ENCODE measurements at places on chromosomes 1 and 21. TPM values are rescaled to one million over a fixed set of nuclear protein-coding genes. Genes with fewer than 3 reads are reported as not detected.
A peak's percentile ranks its signal among the peaks of the same experiment; 100 is the strongest.

The TCHH gene
- not detected for total RNA-seq

The FALEC gene
- not detected for total RNA-seq

The INSRR gene
- total RNA-seq: 0.08 TPM

The NBPF8 gene
- total RNA-seq: 21.0 TPM

The DNASE2B gene
- not detected for total RNA-seq

GRCh38 chr1:47627016-47627415 lies 189.2 kb downstream of the FOXD2 start:
- no peaks in the 10 kb centered on the region for H3K36me3 ChIP-seq
- DNase-seq: peak; percentile 57
- H3K4me1 ChIP-seq: no peaks in the 10 kb centered on the region
- no peak overlapping the region for H3K27ac ChIP-seq
- H3K4me3 ChIP-seq: no peak overlapping the region

DNA sequence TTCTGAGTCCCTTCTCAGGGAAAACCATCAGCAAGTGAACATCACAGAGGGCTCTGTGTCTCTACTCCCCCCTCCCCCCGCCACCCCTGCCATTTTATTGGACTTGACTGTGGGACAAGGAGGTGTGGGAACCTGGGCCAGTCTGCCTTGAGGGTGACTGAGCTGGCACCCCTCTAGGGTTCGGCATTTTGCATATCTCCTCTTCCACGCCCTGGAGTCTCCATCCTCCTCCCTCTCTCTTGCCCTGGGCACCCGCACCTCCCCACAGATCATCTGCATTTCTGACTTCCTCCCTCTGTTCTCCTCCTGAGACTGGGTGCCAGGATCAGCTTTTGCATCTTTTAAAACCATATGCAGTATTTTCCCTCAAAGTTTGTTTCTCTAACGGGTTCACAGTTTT lies 107.1 kb upstream of the ERRFI1 start:
- no peaks in the 10 kb centered on the region for H3K36me3 ChIP-seq
- DNase-seq: no peak
- peak overlapping the region; percentile 3 for H3K4me3 ChIP-seq

- no peak for DNase-seq
- H3K27me3 ChIP-seq: no peaks in the 10 kb centered on the region
- H3K36me3 ChIP-seq: peaks cover 24% of the 10 kb centered on the region
- H3K4me1 ChIP-seq: no peaks in the 10 kb centered on the region
These were observed 35.4 kb upstream of the LHX4 start for GRCh38 chr1:180194546-180195207.

GRCh38 chr1:192600275-192600674 lies 24.7 kb downstream of the RGS1 start:
- no peaks in the 10 kb centered on the region for H3K36me3 ChIP-seq
- no peak overlapping the region for H3K27ac ChIP-seq
- H3K27me3 ChIP-seq: no peaks in the 10 kb centered on the region
- no peak for DNase-seq

DNA sequence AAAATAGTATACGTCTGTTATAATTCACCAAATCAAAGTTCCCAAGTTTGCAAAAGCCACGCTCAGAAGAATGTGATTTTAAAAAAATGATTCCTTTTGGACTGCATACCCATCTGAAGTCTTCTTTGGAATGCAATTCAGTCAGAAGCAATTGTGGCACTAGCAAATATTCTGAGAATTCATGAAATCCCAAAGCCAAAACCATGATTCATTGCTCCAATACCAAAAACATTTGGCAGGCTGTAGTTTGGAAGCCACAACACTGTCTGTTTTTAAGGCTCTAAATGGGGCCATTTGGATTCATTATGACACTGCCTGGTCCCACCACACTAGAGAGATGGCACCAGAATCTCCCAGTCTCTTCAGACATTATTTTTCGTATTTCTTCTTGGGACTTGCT lies 21.8 kb upstream of the LRRC53 start:
- H3K27ac ChIP-seq: no peak overlapping the region
- H3K4me1 ChIP-seq: no peaks in the 10 kb centered on the region
- no peaks in the 10 kb centered on the region for H3K36me3 ChIP-seq

DNA sequence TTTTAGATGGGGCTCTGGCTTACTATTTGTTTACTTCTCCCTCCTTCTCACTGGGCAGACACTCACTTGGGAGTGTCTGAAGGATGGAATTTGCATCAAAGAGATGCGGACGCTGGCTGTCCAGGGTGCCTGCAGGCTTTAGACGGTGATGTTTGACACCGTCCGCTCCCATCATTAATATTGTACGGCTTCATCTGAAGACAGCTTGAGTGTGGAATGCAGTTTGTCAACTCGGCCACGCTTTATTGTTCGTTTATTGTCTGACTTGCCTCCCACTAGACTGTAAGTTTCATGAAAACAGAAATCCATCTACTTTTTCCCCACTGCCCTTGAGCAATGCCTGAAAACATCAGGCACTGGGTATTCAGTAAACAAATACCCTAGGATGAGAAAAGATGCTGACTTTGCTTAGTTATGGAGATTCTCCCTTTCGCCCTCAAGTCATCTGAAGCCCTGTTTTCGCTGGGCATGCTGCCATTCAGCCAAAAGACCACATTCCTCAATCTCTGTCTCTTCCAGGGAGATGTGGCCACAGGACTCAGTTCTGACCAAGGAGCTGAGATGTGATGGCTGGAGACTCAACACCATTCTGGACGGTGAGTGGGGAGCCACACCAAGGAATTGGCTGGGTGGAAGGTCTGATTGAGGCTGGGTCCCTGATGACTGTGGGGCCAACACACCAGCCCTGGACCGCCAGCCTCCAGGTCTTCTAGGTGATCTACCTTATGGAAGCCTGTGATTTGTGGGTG lies 87.6 kb downstream of the BCAR3 start:
- H3K4me1 ChIP-seq: peaks cover 58% of the 10 kb centered on the region
- no peak overlapping the region for H3K4me3 ChIP-seq
- H3K36me3 ChIP-seq: peaks cover 11% of the 10 kb centered on the region
- no peaks in the 10 kb centered on the region for H3K27me3 ChIP-seq
- no peak overlapping the region for H3K27ac ChIP-seq
- no peak for DNase-seq

GRCh38 chr1:215557992-215558626 lies 9.0 kb upstream of the KCTD3 start:
- H3K4me3 ChIP-seq: no peak overlapping the region
- H3K27me3 ChIP-seq: peaks cover 27% of the 10 kb centered on the region
- H3K36me3 ChIP-seq: peaks cover 3% of the 10 kb centered on the region
- no peak overlapping the region for H3K27ac ChIP-seq
- no peaks in the 10 kb centered on the region for H3K4me1 ChIP-seq

- DNase-seq: no peak
- H3K27me3 ChIP-seq: no peaks in the 10 kb centered on the region
- no peaks in the 10 kb centered on the region for H3K36me3 ChIP-seq
- H3K4me3 ChIP-seq: no peak within 1 kb of the TSS
These were observed at the start of gene CAPN9 for GRCh38 chr1:230747127-230747730. CAPN9 (plus strand) TSS chr1:230747388; CDS start chr1:230747497, 109 bp downstream.

DNA sequence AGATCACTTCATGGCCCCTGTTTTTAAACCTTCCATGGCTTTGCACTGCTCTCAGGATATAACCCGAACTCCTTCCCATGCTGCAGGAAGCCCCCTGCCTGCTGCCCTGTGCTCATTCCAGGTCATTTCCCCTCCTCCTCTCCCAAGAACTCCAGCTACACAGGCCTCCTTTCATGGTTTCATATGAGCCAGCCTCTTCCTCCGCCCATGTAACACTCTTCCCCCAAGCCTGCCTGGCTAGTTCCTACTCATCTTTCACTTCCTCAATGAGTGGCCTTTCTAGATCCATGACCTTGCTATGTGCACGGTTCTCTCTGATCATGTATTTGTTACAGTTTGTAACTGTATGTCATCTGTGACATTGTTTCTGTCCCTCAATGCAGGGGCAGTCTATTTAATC lies 3.1 kb upstream of the NCF2 start:
- no peak overlapping the region for H3K27ac ChIP-seq
- peaks cover 11% of the 10 kb centered on the region for H3K27me3 ChIP-seq
- H3K4me3 ChIP-seq: no peak overlapping the region
- H3K4me1 ChIP-seq: peaks cover 6% of the 10 kb centered on the region

Measured in osteocyte (in vitro differentiated cells).